ENCODE measurements at places on chromosomes 2 and 18.

DNA sequence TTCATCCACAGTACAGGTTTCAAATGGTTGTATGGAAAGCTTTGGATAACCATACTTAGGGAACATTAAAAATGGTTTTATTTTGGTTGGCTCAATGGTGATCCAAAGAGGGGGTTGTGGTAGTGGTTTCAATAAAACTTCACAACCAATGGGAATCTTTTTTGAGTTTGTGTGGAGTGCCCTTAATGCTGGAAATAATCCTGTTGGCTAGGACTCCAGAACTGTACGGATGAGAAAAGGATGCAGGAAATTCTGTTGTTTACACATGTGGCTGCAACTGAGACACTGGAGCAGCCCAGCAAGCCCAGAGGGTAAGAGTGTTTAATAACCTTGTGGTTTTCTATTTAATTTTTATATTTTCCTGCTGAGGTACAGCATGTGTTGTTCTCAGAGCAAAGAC is at the start of gene CCDC102B:
TSS of gene CCDC102B (plus strand) at position 210 of the 400 bp plus-strand sequence. CDS start 38,684 bp downstream, outside the sequence.
- no peak for DNase-seq

GRCh38 chr2:134287323-134287722 is 33.5 kb downstream of the MGAT5 start:
- no peak for DNase-seq

GRCh38 chr2:102181376-102181775 is 5.4 kb upstream of the IL1RL2 start:
- no peak for DNase-seq

GRCh38 chr2:111912547-111912946 is 14.1 kb downstream of the MERTK start:
- DNase-seq: no peak

GRCh38 chr2:185787227-185788145 is 48.9 kb downstream of the FSIP2 start:
- DNase-seq: no peak

DNA sequence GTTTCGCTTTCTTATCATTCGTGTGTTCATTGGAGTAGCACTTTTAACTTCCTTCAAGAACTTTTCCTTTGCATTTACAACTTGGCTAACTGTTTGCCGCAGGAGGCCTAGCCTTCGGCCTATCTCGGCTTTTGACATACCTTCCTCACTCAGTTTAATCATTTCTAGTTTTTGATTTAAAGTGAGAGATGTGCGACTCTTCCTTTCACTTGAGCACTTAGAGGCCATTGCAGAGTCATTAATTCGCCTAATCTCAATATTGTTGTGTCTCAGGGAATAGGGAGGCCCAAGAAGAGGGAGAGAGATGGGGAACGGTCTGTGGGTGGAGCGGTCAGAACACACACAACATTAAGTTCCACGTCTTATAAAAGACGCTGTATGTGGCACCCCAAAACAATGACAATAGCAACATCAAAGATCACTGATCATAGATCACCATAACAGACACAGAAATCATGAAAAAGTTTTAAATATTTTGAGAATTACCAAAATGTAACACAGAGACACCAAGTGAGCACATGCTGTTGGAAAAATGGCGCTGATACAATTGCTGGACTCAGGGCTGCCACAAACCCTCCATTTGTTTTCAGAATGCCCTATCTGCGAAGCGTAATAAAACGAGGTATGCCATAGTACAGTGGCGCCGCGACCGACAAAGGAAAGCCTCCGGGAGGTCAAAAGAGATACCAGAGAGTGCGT is 553 bp downstream of the TIGD1 start:
- no peak for DNase-seq

GRCh38 chr2:200039724-200040650 is 84.6 kb downstream of the MAIP1 start:
- no peak for DNase-seq

All from osteoblast (primary cell).